Thoracic aorta (tissue), 2 donors: ENCODE measurements at places on chromosomes 1 and 21. TPM values are rescaled to one million over a fixed set of nuclear protein-coding genes. Genes with fewer than 3 reads are reported as not detected.
A peak's percentile ranks its signal among the peaks of the same experiment; 100 is the strongest.

GRCh38 chr1:117815926-117816325, 113.5 kb downstream of the GDAP2 start:
- H3K36me3 ChIP-seq, result no peaks in the 10 kb centered on the region
- DNase-seq, result no peak
- peaks cover 9% of the 10 kb centered on the region for H3K4me1 ChIP-seq
- no peaks in the 10 kb centered on the region for H3K27me3 ChIP-seq

DNA sequence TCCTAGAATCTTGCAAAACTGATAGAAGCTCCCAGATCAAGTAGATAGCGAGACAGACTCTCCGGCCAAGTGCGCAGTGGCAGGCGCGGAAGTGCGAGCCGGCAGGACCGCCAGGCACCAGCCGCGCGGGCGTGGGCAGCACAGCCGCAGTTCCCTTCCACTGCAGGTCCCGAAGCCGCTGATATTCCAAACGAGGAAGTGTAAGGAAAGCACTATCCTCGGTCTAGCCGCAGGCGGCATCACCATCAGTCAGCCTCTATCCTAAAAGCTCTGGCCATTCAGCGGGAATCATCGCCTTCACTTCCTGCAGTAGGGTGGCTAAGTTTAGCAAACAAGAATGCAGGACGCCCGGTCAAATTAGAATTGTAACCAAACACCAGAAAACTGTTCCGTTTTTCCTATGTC, 710 bp downstream of the GLRX2 start:
- peaks cover 10% of the 10 kb centered on the region for H3K36me3 ChIP-seq
- H3K27ac ChIP-seq, result peak overlapping the region; percentile 89
- peak overlapping the region; percentile 74 for H3K4me3 ChIP-seq
- peaks cover 10% of the 10 kb centered on the region for H3K4me1 ChIP-seq
- no peak for DNase-seq

DNA sequence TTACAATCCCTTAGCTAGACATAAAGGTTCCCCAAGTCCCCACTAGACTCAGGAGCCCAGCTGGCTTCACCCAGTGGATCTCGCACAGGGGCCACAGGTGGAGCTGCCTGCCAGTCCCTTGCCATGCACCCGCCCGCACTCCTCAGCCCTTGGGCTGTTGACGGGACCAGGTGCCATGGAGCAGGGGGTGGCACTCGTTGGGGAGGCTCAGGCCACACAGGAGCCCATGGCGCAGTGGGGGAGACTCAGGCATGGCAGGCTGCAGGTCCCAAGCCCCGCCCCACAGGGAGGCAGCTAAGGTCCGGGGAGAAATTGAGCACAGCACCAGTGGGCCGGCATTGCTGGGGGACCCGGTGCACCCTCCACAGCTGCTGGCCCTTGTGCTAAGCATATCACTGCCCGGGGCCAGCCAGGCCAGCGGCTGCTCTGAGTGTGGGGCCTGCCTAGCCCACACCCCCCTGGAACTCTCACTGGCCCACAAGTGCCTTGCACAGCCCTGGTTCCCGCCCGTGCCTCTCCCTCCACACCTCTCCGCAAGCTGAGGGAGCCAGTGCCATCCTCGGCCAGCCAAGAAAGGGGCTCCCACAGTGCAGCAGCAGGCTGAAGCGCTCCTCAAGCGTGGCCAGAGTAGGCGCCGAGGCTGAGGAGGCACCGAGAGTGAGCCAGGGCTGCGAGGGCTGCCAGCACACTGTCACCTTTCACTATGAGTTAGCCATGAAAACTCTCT, 117.8 kb downstream of the LIPI start:
- H3K27me3 ChIP-seq, result no peaks in the 10 kb centered on the region
- no peak for DNase-seq
- H3K4me3 ChIP-seq, result no peak overlapping the region
- no peaks in the 10 kb centered on the region for H3K36me3 ChIP-seq
- no peaks in the 10 kb centered on the region for H3K4me1 ChIP-seq

GRCh38 chr1:235953801-235954200, 87.1 kb upstream of the LYST start:
- no peak overlapping the region for H3K27ac ChIP-seq
- H3K4me3 ChIP-seq, result no peak overlapping the region
- no peaks in the 10 kb centered on the region for H3K27me3 ChIP-seq
- H3K4me1 ChIP-seq, result no peaks in the 10 kb centered on the region
- H3K36me3 ChIP-seq, result no peaks in the 10 kb centered on the region
- DNase-seq, result no peak

- H3K36me3 ChIP-seq, result no peaks in the 10 kb centered on the region
- no peak overlapping the region for H3K4me3 ChIP-seq
- H3K27ac ChIP-seq, result peak overlapping the region; percentile 30
Observed at GRCh38 chr1:201551877-201552731, 13.2 kb downstream of the NAV1 start.

DNA sequence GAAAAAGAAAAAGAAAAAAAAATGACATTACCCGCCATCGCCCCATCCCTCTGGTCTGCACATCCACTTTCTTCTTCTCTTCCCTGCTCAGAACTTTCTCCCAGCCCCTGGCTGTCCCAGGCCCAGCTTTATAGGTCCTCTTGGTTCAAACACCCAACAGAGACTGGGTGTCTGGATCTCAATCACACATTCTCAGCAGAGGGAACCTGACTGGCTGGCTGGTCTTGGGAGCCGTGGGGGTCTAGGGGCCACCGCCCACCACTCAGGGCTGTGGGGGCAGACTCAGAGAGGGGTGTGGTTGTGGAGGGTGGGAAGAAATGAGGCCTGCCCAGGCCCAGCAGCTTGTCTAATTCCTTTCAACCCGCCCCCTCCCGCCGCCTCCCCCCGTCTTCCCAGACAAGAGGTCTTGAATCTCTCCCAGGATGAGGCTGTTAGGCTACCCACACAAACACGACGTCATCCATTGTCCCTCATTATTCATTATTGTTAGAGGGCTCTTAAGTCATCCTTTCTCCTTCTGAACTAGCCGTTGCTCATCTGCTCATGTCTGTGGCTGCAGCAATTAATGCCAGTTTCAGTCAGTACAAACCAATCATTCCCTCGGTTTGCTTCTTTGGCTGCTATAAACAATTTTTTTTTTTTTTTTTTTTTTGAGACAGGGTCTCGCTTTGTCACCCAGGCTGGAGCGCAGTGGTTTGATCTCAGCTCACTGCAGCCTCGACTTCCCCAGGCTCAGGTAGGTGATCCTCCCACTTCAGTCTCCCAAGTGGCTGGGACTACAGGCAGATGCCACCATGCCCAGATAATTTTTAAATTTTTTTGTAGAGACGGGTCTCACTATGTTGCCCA, 40.6 kb upstream of the CLIC4 start:
- no peak for DNase-seq
- H3K36me3 ChIP-seq, result no peaks in the 10 kb centered on the region
- peak overlapping the region; percentile 10 for H3K4me3 ChIP-seq
- H3K4me1 ChIP-seq, result peaks cover 10% of the 10 kb centered on the region
- no peak overlapping the region for H3K27ac ChIP-seq

DNA sequence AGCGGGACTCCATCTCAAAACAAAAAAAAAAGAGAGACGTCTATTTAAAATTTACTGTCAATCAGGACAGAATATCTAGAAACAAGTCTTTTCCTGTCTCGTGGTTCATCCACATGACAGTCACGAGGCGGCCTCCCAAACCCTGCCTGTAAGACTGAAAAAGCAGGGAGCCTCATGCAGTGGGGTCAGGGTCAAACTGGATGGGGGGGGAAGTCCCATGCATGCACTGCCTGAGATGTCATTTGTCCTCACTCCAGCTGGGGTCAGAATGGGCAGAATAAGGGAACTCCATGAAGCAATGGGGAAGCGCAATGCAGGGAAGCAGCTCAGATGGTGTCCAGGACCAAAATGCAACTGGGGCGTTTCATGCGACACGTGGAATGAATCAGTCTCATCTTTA, 85.5 kb downstream of the PIK3CD start:
- no peaks in the 10 kb centered on the region for H3K4me1 ChIP-seq
- H3K4me3 ChIP-seq, result no peak overlapping the region
- no peaks in the 10 kb centered on the region for H3K27me3 ChIP-seq
- H3K27ac ChIP-seq, result no peak overlapping the region
- DNase-seq, result no peak

GRCh38 chr1:81029266-81029665, 771.5 kb upstream of the ADGRL2 start:
- H3K27me3 ChIP-seq, result no peaks in the 10 kb centered on the region
- H3K4me3 ChIP-seq, result no peak overlapping the region
- H3K27ac ChIP-seq, result no peak overlapping the region
- H3K36me3 ChIP-seq, result no peaks in the 10 kb centered on the region
- DNase-seq, result no peak

DNA sequence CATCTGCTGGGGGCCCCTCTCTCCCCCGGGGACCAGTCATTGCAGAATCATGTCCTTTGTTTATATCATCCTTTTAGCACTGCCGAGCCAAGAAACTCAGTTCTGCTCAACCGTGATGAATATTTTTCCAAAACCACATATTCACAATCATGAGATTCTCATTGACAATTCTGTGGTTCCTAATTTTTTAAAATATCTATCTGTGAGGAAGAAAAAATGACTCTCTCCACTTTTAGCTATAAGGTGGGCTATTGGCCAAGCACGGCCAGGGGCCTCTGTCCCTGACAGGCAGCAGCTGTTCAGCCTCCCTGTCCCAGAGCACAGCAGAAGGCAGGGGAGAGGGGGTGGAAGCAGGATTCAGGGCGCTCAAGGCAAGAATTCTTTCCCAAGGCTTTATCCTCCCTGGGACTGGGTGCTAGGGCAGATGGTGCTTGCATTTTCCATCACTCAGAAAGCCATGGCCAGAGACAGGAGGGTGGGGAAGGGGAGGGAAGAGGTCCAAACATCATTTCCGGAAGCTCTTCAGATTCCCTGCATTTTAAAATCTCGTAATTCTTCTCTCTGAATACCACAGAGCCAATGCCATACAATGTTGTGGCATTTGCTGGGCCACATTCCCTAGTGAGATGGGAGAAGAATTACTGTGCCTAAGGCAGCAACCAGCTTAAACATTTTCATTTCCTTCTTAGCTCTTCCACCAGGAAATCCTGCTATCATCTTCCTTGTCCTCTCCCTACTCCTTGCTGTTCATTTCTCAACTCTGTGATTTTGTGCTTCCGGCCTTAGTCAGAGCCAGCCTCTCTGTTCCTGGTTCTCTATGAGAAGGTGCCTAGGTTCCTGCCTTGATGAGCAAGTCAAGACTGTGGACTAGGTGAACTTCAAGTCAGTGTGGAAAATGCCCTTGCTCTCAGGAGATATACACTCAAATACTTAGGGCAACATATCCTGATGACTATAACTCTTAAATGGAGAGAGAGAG, 60.3 kb downstream of the KCNJ6 start:
- no peak overlapping the region for H3K4me3 ChIP-seq
- no peaks in the 10 kb centered on the region for H3K36me3 ChIP-seq
- no peak for DNase-seq
- H3K27ac ChIP-seq, result no peak overlapping the region
- H3K27me3 ChIP-seq, result no peaks in the 10 kb centered on the region

GRCh38 chr1:181043025-181043888, 9.5 kb downstream of the MR1 start:
- H3K36me3 ChIP-seq, result peaks cover 5% of the 10 kb centered on the region
- H3K27me3 ChIP-seq, result no peaks in the 10 kb centered on the region
- no peak overlapping the region for H3K4me3 ChIP-seq
- no peak for DNase-seq
- peaks cover 10% of the 10 kb centered on the region for H3K4me1 ChIP-seq
- no peak overlapping the region for H3K27ac ChIP-seq

DNA sequence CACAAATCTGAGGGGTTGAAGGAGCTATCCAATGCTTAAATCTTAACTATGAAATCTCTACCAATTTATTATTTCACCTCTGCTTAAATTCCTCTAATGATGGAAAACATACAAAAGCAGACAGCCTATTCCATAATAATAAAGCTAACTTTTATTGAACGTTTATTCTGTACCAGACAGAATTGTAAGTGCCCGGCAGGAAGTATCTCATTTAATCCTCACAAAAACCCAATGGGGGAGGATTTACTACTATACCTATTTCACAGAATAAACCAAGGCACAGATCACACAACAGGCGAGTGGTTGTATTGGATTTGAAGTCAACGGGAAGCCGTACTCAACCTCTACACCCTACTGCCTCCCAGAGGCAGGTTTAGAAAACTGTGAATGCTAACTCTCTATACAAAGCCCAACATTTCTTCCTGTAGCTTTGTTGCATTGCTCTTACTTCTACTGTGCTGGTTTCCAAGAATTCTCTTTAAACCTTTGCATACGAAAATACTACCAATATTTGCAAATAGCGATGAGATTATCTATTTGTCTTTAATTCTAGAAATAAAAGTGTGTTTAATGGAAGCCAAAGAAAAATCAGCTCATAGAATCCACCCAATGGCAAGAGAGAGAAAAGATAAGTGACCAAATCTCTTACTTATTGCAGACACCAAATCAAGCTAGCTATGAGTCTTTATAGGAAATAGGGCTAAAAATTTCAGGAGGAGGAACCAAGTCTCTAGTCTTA, 33.5 kb upstream of the C1orf53 start:
- H3K27me3 ChIP-seq, result no peaks in the 10 kb centered on the region
- H3K36me3 ChIP-seq, result no peaks in the 10 kb centered on the region
- H3K27ac ChIP-seq, result no peak overlapping the region
- H3K4me1 ChIP-seq, result no peaks in the 10 kb centered on the region

DNA sequence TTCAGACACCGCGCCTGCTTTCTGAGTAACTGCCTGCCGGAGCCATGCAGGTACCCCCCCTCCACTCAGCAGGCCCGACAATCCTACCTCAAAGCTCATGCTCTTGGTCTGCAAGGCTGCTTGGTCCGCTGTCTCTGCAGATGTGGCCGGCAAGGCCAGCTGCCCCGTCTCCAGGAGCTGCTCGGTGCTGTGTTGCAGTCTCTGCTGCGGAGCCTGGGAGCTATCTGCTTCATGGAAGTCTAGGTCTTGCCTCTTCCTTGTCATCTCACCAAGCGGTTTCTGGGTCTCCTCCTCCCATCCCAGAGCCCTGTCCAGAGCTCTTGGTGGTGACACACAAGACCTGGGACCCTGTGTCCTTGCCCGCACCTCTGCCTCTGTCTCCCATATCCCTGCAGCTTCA, 24.0 kb upstream of the GNPAT start:
- no peaks in the 10 kb centered on the region for H3K27me3 ChIP-seq
- no peak overlapping the region for H3K27ac ChIP-seq
- no peak overlapping the region for H3K4me3 ChIP-seq
- DNase-seq, result no peak
- no peaks in the 10 kb centered on the region for H3K36me3 ChIP-seq
- H3K4me1 ChIP-seq, result no peaks in the 10 kb centered on the region

GRCh38 chr1:232462213-232462612, 167.7 kb downstream of the SIPA1L2 start:
- no peaks in the 10 kb centered on the region for H3K36me3 ChIP-seq
- no peak overlapping the region for H3K27ac ChIP-seq
- no peak for DNase-seq
- no peaks in the 10 kb centered on the region for H3K4me1 ChIP-seq
- no peaks in the 10 kb centered on the region for H3K27me3 ChIP-seq
- H3K4me3 ChIP-seq, result no peak overlapping the region

GRCh38 chr1:229514578-229515275, 6.6 kb upstream of the NUP133 start:
- peaks cover 7% of the 10 kb centered on the region for H3K36me3 ChIP-seq
- no peaks in the 10 kb centered on the region for H3K4me1 ChIP-seq
- no peak overlapping the region for H3K27ac ChIP-seq
- no peak for DNase-seq
- no peaks in the 10 kb centered on the region for H3K27me3 ChIP-seq

The KIF21B gene
- total RNA-seq, result 4.7 TPM
